ENCODE measurements at places on chromosomes 11 and 22. TPM values are rescaled to one million over a fixed set of nuclear protein-coding genes. Genes with fewer than 3 reads are reported as not detected.

GRCh38 chr11:3083321-3083720 lies 26.1 kb upstream of the CARS1 start:
- DNase-seq = no peak
- peaks cover 8% of the 10 kb centered on the region for H3K36me3 ChIP-seq
- no peak overlapping the region for H3K27ac ChIP-seq
- no peak overlapping the region for H3K4me3 ChIP-seq
- peaks cover 7% of the 10 kb centered on the region for H3K27me3 ChIP-seq

GRCh38 chr11:22543261-22543660 lies 82.4 kb downstream of the FANCF start:
- H3K27me3 ChIP-seq = no peaks in the 10 kb centered on the region
- H3K4me3 ChIP-seq = no peak overlapping the region

- H3K27me3 ChIP-seq = no peaks in the 10 kb centered on the region
- no peaks in the 10 kb centered on the region for H3K36me3 ChIP-seq
- H3K27ac ChIP-seq = no peak overlapping the region
- H3K4me3 ChIP-seq = no peak overlapping the region
- DNase-seq = no peak
- peaks cover 45% of the 10 kb centered on the region for H3K4me1 ChIP-seq
Observed at GRCh38 chr22:20922141-20922751, 5.0 kb downstream of the CRKL start.

DNA sequence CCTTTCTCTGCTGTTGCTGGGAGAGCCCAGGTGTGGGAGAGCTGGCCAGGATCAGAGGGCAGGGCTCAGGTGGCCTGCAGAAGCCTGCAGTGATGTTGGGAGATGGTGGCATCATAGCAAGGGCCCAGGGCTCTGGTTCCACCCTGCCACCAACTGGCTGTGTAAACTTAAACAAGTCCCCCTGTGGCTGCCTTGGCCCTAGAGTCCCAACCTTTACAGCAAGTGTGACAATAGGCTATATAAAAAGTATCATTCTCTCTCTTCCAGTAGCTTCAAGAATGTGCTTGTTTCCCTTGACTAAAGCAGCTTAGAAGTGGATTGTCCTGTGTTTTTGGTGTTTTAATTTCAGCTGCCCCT lies 201.8 kb upstream of the E2F8 start:
- H3K36me3 ChIP-seq = no peaks in the 10 kb centered on the region
- H3K4me3 ChIP-seq = no peak overlapping the region
- no peak for DNase-seq
- no peaks in the 10 kb centered on the region for H3K27me3 ChIP-seq
- H3K4me1 ChIP-seq = no peaks in the 10 kb centered on the region
- no peak overlapping the region for H3K27ac ChIP-seq

DNA sequence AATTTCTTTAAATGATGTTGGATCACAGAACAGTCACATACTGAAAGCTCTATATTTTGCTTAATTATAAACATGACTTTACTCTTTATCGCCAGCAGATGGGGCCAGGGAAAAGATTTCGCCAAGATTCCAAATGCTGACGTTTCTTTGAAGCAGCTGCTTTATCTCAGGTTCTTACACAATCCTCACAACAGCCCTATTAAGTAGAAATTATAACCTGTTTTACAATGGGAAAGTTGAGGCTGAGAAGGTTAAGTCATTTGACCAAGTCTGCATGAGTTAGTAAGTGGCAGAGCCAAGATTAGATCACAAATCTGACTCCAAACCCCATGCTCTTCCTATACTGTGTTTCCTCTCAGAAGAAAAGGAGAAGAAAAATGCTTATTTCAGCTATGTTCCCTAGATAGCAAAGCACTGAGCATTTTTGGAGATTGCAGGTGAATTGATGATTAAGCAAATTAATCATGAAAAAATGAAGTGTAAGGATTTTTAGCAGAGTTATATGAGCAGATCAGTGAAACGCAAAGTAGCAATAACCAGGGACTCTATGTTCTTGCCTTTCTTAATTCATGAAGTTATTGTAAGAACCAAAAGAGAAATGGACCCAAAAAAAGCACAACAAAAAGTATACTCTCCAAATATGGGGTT lies 79.0 kb downstream of the AASDHPPT start:
- no peaks in the 10 kb centered on the region for H3K27me3 ChIP-seq
- H3K36me3 ChIP-seq = no peaks in the 10 kb centered on the region
- H3K4me1 ChIP-seq = peaks cover 6% of the 10 kb centered on the region
- no peak overlapping the region for H3K4me3 ChIP-seq

DNA sequence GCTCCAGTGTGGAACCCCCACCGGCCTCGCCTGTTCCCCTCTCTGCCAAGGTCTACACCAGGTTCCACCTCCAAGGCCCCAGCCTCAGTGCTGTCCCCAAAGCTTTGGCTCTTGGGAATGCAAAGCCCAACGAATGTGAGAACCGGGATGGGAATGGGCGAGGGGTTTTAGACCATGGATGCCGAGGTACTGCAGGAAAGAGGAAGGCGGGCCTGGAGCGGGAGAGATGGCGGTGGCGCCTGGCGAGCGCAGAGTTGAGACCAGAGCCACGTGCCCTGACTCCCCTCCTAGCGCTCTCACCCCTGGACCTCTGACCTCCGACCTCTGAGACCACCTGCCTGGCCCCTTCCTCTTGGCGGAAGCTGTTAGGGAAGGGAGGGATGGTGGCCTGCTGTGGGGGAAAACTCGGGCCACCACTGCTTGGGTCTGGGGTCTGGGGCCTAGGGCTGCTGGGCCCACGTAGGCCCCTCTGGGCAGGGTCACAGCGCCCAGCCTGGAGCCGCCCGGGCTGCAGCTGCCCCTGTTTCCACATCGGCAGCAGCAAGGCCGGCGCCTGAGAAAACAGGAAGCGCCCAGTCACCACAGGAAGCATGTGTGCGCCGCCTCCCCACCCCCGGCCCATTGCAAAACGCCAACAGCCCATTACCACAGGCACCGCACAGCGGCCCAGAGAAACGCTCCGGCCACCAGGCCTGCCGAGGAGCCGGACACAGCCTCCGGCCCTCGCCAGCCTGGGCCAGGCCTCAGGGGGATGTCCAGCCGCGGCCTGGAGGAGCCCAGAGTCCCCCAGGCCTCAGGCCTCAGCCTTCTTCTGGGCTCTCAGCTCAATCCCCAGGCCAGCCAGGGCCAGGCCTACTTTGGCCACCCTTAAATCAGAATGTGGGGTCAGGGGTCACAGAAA lies 13.8 kb upstream of the SLC39A13 start:
- DNase-seq = peak; percentile 61
- H3K4me3 ChIP-seq = no peak overlapping the region
- H3K4me1 ChIP-seq = no peaks in the 10 kb centered on the region
- H3K27ac ChIP-seq = peak overlapping the region; percentile 80
- no peaks in the 10 kb centered on the region for H3K27me3 ChIP-seq

The CELSR1 gene
- total RNA-seq = 0.82 TPM

Data from sigmoid colon (tissue), 7 donors.